ENCODE measurements at places on chromosomes 5 and 9.
A peak's percentile ranks its signal among the peaks of the same experiment; 100 is the strongest.

DNA sequence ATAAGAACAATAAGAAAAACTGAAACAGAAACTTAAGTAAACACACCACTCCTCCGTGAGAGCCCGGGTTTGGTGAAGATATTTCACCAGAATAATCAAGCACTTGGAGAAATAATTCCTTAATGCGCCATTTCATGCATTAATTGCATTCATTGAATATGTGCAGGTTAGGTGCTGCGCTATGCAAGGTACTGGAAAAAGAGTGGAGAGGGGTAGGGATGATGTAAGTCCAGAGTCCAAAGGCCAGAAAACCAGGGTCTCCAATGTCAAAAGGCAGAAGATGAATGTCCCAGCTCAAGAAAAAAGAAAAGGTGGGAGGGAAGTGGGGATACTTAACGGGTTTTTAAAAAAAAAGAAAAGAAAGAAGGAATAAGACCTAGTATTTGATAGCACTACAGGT is 669 bp upstream of the ZFP37 start:
- DNase-seq = no peak

- DNase-seq = no peak
Observed at GRCh38 chr5:109703829-109704228, 14.1 kb downstream of the MAN2A1 start.

GRCh38 chr5:14353726-14354474 is 210.8 kb downstream of the TRIO start:
- no peak for DNase-seq

DNA sequence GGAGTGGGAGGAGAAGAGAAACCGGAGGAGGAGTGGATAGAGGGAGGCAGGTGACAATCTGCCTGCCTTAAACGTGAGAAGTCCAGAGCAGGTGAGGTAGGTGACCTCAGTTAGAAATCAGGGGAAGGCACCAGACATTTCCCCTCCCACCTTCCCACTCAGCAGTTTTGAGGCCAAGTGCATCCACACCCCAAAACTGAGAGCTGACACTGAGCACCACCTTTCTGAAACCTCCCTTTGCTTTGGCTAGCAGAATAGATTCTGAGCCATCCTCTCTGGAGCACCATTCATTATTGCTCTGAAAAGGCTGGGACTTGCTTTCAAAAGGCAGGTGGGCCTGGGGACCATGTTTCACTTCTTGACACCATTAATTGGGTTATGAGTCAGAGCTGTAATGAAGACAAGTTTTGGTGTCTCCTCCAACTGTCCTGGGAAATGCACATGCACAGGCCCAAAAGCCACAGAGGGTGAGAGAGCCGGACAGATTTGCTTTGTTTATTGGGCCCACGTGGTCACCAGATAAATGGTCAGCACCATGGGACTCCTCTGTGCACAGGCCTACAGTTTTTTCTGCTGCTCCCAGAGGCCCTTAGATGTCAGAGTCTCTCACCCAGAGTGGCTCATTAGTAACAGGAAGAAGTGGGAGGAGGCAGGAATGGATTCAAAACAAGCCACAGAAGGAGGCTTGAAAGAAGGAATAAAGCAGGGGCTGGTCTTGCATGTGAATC is 314.7 kb downstream of the TLE1 start:
- DNase-seq = no peak

DNA sequence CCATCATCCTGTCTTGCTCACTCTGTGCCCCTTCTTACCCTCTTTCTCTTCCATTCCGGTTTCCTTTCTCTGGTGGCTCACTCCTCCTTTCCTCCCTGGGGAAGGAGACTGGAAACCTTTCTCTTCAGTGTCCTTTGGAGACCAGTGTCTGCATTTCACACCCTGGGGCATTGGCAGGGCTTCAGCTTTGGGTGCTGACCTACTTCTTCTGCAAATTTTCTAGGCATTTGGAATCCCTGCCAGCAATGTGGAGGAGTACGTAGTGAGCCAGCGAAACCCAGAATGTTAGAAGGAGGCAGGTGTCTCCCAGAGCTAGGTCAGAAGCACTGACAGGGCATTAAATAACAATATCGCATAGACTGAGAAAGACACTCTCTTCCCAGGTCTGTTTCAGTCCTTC is 122.2 kb downstream of the SLC28A3 start:
- no peak for DNase-seq

GRCh38 chr5:135551593-135552447 is 16.1 kb upstream of the NEUROG1 start:
- DNase-seq = peak; percentile 43

DNA sequence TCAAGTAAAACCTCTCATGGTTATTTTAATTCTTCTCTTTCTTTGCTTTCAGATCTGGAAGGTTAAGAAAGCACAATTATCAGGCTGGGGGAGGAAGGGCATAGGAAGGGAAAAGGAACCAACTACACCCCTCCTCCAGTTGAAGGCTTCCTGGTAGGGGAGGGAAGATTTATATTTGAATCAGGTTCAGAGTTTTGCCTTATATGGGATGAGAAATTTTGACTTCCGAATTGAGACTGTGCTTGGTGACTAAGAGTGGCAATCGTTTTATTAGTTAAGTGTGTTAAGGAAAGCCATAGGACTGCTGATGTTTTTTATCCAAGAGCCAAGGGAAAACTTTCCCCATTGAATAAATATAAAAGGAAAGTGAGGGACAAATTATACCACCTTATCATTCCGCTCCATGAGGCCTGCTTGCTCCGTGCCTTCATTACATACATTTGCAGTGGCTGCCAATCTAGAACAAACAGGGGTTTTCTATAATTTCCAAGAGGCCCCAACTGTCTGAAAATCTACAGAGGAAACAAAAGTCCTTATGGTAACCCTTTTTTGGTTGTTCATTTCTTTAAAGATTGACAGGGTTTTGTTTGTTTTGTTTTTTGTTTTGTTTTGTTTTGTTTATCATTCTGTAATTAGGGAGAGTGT is 115.7 kb upstream of the EPB41L4A start:
- no peak for DNase-seq

GRCh38 chr5:24643880-24644279 is 898 bp downstream of the CDH10 start:
- no peak for DNase-seq

DNA sequence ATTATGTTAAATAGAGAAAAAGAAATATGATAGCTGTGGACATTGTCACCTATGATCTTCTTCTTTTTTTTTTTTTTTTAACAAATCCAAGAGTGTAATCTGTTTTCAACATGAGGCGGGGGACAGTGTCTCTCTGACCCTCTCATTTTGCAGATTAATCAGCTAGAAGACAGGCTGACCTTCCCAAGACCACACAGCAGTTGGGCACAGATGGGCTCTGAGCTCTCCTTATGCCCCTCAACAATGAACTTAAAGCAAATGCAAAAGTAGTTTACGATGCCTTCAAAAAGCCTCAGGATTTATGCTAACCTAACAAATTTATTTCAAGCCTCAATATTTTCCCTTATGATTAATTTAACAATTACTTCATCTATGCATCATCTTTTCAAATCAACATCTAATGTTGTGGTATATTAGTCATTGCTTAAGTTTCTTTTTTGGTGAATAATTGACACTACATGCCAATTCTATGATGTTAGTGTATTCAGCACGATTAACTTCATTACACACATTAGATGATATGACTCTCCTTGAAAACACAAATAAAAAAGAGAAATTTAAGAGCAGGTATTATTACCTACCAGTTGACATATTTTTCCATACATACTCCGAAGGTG is 7.4 kb downstream of the NFIL3 start:
- DNase-seq = no peak

DNA sequence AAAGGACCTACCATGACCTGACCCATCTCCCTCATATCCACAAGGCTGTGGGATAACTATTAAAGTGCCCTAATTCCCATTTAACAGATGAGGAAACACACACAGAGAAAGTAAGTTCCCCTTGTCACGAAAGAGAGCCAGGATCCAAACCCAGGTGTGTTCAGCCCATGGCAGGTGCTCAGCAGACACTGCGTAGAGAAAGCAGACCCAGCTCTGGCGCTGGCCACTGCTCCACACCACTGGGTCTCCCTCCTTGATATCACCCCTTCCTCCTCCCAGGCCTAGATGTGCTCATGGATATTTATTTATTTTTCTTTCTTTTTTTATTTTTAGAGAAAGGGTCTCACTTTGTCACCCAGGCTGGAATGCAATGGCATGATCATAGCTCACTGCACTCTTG is 24.0 kb upstream of the CORO2A start:
- no peak for DNase-seq

DNA sequence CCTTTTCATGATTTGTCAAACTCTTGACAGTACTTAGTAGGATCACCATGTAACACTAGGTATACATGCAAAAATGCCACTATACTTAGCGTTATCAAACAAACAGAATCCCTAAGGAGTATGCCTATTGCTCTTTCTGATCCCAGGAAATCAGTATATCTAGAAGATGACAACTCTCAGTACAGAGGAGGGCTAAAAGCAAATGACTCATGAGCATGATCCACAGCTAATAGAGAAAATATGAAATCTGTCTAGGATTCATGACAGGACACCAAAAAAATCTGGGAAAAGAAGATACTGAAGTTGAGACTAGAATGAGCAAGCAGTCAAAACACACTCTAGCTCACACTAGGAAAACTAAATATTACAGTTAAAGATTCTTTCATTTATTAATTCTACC is 89.2 kb downstream of the RAPGEF6 start:
- DNase-seq = no peak

Measured in naive thymus-derived CD8-positive, alpha-beta T cell (primary cell).